GM12864 (cell line): ENCODE measurements at places on chromosomes 12 and 14.

- DNase-seq = no peak
Measured at GRCh38 chr14:103882503-103883262, 35.3 kb upstream of the PPP1R13B start.

- no peak for DNase-seq
Measured at GRCh38 chr14:69582212-69582611, 7.5 kb upstream of the CCDC177 start.

- no peak for DNase-seq
Measured at GRCh38 chr12:129241852-129242251, 388.6 kb downstream of the GLT1D1 start.

GRCh38 chr12:47748899-47749298 lies 9.8 kb downstream of the RAPGEF3 start:
- no peak for DNase-seq

DNA sequence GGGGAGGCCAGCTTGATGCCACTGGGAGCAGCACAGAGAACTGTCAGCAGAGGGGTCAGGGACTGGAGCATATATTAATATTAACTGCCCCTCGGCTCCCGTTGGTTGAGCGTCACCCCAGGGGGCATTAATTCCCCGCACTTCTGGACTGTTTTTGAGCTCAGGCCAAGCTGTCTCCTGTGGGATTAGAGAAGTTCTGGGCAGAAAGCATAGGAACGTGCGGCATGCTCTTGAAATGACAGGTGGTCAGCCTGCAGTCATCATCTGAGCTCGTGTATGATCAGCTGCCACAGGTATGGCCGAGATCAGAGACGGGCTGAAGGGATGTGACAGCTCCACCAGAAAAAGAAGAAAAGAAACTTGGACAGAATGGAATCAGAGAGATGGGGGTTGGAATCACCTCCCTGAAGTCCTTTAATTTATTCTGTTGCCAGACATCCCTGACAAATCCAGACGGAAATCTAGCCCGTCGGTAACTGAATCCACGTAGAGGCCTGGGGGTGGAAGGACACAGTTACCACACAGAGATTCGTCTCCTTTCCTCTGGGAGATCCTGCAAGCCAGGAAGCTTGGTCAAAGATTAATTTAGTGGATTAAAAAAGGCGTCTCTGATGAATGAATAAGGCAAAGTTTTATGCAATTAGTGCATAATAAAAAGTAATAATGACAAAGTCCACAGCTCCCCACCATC lies 23.6 kb downstream of the NR1H4 start:
- DNase-seq = no peak

- no peak for DNase-seq
Measured at GRCh38 chr14:92709340-92710000, 39.0 kb downstream of the LGMN start.

DNA sequence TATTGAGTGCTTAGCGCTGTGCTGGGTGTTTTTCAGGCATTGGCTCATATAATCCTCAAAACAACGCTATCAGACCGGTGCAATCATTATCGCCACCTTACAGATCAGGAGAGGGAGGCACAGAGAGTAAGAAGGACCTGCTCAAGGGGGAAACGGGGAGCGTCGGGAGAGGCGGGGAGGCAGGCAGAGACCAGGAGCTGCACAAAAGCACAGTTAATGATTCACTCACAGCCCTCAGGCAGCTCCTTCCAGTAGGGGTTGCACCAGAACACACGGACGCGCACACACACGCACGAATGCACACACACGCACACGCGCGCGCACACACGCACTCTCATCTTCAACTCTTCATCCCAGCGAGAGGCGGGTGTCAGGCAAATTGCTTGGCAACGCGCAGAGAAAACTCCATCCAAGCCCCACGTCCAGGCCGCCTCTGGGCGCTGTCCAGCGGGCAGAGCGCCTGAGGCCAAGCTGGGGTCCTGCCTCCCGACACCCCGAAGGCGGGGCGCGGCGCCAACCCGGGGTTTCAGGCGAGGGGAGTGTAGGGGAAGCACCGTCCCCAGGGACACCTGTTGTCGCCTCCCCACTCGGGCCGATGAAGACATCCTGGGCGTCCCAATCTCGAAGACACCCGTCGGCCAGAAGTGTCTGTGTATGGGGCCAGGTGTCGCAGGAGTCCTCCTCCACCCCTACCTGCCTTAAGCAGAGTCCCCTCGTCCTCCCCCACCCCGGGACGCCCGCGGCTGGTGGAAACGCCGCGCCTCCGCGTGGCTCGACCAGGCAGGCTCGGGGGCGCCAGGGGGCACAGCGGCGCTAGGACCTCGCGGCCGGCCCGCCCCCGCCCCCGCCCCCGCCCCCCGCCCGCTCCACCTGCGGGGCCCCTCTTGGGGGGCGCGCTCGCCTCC lies 35.5 kb upstream of the STON2 start:
- DNase-seq = no peak

- no peak for DNase-seq
Measured at GRCh38 chr14:88269806-88270420, 53.2 kb downstream of the KCNK10 start.
